ENCODE measurements at places on chromosomes 1 and 21.

DNA sequence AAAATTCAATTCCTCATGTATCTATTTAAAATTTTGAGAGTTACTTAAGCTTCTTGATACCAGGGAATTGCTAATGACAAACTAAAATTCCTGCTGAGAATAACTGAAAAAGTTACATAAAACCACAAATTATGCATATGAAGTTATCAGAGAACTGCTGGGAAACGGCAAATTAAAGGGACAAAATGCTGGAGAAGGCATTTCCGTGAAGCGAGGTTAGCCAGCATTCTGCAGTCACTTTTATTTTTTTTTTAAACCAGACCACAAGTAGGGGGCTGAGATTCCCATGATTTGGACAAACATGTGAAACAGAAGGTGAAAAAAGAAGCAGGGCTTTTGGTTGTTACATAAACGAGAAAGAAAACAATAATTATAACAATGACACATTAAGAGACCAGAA is 737.6 kb upstream of the CHRM3 start:
- DNase-seq: no peak

GRCh38 chr1:173479649-173480048 is 2.5 kb downstream of the PRDX6 start:
- DNase-seq: no peak

GRCh38 chr1:36847186-36847585 is 187.1 kb downstream of the GRIK3 start:
- no peak for DNase-seq

DNA sequence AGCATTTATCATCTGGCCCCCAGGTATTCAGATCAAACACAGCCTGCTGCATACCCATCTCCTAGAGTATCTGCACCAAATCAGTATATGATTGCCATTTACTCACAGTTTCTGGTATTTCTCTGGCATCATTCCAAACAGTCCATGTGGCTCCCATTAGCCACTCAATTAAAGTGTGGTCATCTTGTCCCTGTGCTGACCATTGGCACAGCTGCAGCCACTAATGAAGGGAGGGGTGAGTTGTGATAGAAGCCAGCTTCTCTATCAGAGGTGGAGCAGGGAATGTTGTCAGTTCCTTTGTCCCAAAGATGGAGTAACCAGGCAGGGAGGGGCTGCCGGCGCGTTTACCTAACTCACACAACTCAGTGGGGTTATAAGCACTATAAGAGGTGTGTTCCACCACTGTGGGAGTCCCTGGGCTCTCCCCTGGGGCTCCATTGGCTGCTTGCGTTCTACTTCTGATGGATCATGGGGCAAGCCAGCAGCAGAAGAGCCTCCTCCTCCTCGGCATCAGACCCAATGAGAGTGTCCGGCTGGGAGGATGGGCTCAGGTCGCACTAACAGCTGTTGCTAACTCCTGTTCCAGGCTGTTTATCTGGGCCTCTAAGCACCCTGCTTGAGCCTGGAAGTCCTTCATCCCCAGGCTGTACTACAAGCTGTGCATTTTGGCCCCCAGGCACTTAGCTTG is 108.6 kb downstream of the GDAP2 start:
- no peak for DNase-seq

DNA sequence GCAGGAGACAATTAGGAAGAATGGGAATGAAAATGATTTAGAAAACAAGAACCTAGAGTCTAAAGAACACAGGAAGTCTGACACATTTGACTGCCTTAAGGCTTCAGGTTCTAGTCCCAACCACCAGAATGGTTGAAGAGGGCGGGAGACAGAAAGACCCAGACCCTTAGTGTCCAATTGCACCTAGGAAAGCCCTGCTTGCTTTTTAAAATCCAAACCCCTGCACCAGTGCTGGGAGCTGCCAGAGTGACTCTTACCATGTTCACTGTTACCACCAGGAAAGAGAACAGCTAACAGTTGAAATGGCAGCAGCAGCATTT is 265 bp downstream of the CD1B start:
- no peak for DNase-seq

All from GM18507 (cell line).